HT1080 (cell line): ENCODE measurements at places on chromosomes 3 and 15.

GRCh38 chr3:154701055-154701454, 271.1 kb upstream of the GPR149 start:
- DNase-seq = no peak

DNA sequence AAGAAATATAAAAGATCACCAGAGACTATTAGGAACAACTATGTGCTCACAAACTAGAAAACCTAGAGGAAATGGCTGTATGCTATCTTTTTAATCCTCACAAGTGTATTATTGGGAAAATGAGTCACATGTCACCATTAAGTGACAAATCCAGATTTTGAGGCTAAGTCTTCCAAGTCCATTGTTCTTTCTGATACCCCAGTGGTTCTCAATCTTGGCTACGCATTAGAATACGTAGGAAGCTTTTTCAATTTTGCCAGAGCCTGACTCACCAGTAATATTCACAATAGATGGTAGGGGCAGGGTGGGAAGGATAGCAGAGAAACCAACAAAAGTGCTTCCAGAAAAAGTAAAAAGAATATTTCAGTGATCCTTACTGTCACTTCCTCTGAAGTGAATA, 117.0 kb downstream of the FILIP1L start:
- no peak for DNase-seq

- DNase-seq = no peak
These were observed 69.1 kb downstream of the HERC2 start for GRCh38 chr15:28252831-28253230.

DNA sequence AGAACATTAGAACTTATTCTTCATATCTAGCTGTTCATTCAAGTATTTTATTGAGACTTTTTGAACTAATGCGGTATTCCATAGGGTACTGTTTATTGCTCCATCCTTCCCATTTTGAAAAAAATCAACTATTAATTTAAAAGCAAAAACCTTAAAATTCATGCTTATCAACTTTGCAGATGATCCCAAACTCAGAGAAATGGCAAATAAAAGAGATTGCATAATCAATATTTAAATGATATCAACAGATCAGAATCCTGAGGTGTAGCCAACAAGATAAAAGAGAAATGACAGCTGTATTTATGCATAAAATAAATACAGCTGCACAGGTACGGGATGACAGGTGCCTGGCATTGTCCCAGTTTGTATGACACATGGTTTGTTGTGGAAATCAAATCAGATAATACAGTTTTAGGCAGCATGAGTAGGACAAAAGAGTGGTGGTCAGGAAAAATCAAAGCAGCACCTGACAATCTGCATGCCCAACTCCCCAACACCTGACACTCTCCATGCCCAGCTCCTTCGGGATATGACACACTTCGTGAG, 42.4 kb upstream of the CMTM8 start:
- DNase-seq = no peak

DNA sequence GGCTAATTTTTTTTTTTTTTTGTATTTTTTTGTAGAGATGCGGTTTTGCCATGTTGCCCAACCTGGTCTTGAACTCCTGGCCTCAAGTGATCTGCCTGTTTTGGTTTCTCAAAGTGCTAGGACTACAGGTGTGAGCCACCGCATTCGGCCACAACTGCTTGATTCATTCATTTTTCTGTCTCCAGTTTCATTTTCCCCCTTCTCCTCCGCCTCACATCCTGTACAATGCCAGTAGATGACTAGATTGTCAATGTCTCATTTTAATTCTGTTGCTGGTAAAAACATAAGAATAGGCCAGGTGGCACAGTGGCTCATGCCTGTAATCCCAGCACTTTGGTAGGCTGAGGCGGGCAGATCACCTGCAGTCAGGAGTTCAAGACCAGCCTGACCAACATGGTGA, 12.0 kb upstream of the ZNF592 start:
- DNase-seq = peak; percentile 44

- no peak for DNase-seq
These were observed 16.3 kb upstream of the VPS8 start for GRCh38 chr3:184795522-184796190.

DNA sequence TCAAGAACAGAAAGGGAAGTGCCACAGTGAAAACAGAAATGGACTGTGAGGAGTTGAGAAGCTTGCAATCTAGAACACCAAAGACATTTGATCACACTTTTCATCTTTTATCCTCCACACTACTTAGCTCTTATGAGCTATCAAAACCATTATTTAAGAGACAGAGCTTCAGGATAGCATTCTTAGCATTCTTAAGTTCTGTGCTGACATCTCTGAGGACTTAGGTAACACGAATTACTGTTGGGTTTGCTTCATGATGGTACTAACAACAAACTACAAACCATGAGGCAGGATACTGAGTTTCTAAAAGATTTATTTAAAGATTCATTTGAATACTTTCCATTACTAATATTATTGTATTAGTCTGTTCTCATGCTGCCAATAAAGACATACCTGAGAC, 1038.6 kb downstream of the TUSC7 start:
- no peak for DNase-seq

- no peak for DNase-seq
These were observed 317.2 kb downstream of the SLC9A9 start for GRCh38 chr3:143531101-143531500.

DNA sequence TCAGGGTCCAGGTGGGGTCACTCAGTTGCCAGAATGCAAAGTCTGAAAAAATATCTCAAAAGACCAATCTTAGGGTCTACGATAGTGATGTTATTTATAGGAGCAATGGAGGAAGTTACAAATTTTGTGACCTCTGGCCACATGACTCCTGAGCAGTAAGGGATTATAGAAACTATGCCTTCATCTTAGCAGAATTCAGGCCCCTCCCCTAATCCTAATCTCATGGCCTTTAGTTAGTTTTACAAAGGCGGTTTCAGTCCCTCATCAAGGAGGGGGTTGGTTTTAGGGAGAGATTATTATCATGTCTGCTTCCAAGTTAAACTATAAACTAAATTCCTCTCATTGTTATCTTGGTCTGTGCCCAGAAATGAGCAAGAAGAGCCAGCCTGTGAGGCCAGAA, 5.9 kb upstream of the DCP1A start:
- no peak for DNase-seq

- DNase-seq = no peak
These were observed 30.3 kb upstream of the HHATL start for GRCh38 chr3:42732829-42733459.

GRCh38 chr3:131216330-131216729, 165.2 kb upstream of the NUDT16 start:
- DNase-seq = no peak

DNA sequence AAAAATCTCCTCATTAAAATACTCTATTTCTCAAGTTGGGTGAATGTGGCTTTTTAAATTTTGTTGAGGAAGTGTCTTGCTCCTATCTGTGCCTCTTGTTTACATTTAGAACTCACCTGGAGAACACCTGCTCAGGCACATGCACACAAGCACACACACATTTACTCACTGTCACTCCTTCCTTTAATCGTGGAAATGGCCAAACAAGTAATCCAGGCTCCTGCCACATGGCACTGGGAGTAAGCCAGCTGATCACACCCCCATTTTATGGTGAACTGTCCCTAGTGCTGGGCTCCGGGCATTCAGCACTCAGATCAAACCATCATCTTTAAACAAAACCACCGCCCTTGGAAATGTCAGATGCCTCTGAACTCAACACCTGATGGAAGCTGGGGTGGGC, 204.7 kb upstream of the BHLHE40 start:
- DNase-seq = no peak

DNA sequence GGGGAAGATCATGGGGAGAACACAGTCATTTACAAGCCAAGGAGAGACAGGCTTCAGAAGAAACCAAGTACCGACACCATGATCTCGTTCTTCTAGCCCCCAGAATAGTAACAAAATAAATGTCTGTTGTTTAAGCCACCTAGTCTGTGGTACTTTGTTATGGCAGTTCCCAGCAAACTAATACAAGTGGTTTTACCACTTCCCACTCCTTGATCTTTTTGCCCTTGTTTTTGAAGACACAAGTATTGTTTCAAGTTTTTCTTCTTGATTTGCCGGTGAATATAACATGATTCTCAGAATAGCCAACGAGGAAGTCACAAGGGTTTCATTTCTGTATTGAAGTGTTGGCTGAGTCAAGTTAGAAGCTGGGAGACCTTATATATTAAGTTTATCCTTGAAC, 220.3 kb downstream of the SOX2 start:
- DNase-seq = no peak

DNA sequence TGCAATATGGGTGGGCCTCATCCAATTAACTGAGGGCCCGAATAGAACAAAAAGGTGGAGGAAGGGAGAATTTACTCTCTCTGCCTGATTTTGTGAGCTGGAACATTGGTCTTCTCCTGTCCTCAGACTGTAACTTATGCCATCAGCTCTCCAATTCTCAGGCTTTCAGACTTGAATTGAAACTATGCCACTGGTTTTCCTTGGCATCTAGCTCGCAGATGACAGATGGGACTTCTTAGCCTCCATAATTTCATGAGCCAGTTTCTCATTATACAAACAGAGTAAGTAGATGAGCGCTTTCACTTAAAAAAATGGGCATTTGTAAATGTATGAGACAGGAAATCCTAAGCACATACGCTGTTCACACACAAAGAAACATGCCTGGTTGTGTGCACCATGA, 8.7 kb upstream of the PTX3 start:
- no peak for DNase-seq

- DNase-seq = no peak
These were observed 23.1 kb downstream of the TNFAIP8L3 start for GRCh38 chr15:51071578-51071977.

DNA sequence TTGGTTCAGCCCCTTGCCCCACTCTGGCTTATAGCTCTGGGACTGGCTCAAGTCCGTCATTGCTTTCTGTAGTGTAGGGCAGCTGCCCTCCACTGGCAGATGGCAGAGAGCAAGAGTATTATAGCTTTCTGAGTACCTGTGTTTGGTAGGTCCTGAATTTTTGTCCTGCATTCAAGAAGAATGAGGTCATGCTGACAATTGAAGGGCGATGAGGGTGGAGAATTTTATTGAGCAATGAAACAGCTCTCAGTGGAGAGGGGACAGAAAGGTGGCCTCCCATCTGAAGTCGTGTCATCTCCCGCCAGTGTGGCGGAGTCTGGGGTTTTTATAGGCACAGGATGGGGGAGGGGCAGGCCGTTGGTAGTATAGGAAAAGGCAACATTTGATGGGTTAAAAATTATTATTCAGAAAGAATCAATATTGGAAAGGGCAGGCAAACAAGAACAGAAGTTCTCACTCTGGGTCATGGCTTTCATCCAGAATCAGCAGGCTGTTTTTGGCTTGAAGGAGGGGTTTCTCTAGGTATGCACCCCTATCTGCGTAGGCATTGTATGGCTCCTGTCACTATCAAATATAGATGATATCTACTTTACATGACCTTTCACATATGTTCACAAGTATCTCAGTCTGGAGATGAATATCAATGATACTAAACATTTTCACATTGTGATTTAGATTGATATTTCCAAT, 1239.7 kb upstream of the ALCAM start:
- DNase-seq = no peak

DNA sequence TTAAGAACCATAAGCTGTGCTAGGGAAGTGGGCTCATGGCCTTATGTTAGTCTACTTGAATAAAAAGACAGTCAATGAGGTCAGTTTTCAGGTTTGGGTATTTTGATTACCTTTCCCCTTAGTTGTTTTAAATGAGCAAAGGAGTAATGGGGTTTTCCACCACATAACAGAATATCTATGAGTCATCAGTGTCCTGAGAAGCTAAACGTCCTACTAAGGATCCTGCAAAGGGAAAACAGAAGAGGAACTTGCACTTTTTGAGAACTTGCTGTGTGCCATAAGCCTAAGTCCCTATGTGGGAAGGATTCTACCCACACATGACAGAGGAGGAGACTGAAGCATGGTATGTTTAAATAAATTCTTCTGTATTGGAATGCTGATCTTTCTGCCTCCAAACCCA, 292.8 kb upstream of the TMC3 start:
- no peak for DNase-seq

GRCh38 chr15:52584414-52584813, 15.6 kb upstream of the ARPP19 start:
- DNase-seq = no peak

- DNase-seq = no peak
These were observed 305.6 kb upstream of the TGFBR2 start for GRCh38 chr3:30300809-30301208.

GRCh38 chr15:20341901-20342600, 199.5 kb downstream of the GOLGA6L6 start:
- no peak for DNase-seq

DNA sequence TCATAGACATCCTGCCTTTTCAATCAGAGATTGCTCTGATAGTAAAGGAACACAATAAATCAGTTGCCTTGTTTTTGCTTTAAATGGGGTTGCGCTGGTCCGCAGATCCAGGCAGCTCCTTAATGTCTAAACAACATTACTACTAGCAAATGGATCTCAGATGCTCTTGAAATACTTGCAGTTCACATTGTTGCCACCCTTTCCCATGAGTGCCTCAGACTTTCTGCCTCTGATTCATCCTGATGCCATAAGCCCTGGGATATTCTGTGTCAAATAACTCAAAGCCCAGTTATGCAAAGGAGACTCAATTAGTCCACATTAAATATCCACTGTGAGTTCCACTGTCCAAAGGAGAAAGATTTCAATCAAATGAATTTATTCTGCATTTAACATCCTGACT, 196.7 kb downstream of the PLCH1 start:
- peak; percentile 60 for DNase-seq

GRCh38 chr3:50203113-50203808, 1.8 kb upstream of the SLC38A3 start:
- no peak for DNase-seq

DNA sequence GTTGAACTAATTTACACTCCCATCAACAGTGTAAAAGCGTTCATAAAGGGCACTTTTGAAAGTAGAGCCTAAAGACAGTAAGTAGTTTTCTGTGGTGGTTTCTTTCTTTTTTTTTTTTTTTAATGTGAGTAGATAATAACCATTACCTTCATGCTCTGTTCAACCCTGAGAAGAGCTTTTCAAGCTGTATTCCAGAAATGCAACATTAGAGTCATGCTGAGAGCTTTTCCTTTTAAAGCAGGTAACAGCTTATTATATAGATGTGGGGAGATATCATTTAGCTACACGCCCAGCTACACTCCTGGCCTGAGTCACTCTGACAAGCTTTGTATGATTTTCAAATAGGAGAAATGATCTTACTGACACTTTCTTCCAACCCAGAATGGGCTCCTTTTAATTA, 96.2 kb upstream of the ARHGEF26 start:
- DNase-seq = no peak

GRCh38 chr15:29844290-29844903, 22.1 kb upstream of the TJP1 start:
- peak; percentile 42 for DNase-seq

DNA sequence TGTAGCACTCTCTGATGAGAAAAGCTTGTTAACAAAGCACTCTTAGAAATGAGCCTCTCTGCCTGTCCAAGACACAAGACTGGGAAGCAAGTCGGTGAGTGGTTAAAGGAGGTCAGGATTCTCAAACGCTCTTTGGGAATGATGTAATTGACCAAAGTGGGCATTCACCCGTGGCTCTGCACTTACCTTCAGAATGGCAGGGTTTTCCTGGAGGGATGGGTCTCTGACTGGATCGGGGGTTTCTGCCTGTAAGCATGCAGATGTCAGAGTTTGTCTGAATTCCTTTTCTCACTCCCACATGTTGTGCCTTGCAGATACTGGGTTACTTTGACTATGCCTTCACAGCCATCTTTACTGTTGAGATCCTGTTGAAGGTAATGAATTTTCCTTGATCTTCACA, 106.3 kb downstream of the CHDH start:
- no peak for DNase-seq
